Activated T-cell treated with anti-CD3 and anti-CD28 coated beads, Interleukin-2, amount 50 U/mL, for 48 hours (primary cell): ENCODE measurements at places on chromosomes 16 and 17.
A peak's percentile ranks its signal among the peaks of the same experiment; 100 is the strongest.

DNA sequence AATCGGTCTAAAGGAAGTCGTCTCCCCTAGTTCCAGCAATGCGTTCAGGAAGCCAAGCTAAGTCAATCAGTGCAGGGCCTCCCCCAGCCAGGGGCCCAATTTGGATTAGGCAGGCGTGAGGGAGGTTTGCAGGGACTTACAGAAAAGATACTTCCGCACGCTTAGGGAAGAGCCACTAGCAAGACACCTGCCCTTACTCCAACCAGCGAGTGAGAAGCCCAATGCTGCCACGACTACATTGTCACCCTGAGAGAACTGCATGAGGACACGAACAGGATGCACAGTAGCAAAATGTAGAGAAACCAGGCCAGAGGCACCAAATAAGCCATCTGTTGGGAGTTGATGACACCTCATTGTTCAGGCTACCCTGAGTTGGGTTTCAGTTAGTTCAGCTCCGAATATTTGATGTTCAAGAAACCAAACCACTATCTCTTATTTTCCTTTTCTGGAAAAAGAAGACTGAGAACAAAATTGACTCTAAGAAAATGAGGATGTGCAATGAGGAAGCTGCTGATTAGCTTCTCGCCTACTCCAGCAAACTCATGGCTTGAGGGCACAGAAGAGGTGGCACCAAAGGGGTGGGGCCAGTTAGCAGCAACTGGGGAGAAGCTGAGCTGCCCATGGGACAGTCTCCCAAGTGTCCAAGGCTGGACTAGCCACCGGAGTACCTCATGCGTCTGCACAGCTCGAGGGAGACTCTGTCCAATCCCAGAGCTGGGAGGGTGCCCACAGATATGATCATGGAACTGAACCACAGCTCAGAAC lies 29.3 kb downstream of the TK2 start:
- peak; percentile 46 for DNase-seq

- peak; percentile 57 for DNase-seq
These were observed 10.8 kb downstream of the CASKIN2 start for GRCh38 chr17:75504347-75505151.

DNA sequence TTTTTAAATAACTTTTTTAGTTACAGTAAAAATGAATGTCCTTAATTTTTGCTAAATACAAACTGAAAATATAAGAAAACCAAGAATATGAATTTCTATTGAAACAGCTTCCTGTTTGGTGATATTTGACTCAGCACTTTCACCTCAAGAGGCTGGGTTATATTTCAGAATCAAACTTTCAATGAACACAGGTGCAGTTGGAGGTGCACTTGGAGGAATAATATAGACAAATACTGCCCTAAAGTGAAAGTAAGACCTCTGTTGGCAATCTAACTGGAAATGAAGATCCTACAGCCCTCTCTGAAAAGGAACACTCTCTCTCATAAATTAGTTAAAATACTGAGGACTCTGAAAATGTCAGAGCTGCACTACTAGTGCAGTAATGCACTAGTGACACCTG lies 106.2 kb downstream of the BRIP1 start:
- DNase-seq = no peak

DNA sequence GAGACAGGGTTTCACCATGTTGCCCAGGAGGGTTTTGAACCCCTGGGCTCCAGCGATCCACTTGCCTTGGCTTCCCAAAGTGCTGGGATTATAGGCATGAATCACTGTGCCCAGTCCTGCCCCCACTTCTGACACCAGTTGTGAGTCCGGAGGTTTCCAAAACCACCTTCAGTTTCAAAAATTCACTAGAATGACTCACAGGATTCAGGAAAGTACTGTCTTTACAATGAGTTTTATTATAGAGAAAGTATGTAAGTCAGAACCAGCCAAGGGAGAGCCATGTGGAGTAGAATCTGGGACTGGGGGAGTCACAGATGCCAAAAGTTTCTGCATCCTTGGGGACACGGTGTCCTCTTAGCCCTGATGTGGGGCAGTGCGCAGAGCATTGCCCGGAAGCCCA lies 55.1 kb downstream of the PLD6 start:
- DNase-seq = peak; percentile 37

GRCh38 chr17:36510636-36511035 lies 24.0 kb downstream of the MYO19 start:
- DNase-seq = no peak

DNA sequence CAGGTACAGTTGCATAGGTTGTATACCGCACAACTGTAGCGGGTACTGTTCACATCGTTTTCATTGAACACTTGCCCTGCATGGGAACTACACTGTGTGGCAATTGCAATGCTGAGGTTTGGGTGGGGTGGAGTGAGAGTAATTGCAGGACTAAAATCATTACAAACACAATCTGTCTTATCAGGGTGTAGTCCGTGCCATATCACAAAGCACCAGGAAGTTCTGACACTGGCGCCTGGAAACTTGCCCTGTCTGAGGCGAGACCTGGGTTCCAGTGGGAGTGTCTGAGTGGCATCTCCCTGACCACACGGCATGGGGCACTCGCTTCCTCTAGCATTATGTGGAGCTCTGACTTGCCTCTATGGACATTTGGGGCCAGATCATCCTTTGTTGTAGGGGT lies 153.4 kb downstream of the RGS9 start:
- DNase-seq = no peak

- peak; percentile 49 for DNase-seq
These were observed 35.1 kb downstream of the IGF2BP1 start for GRCh38 chr17:49031965-49032928.
